Ureter (tissue), 1 donor: ENCODE measurements at places on chromosomes 4 and X.

DNA sequence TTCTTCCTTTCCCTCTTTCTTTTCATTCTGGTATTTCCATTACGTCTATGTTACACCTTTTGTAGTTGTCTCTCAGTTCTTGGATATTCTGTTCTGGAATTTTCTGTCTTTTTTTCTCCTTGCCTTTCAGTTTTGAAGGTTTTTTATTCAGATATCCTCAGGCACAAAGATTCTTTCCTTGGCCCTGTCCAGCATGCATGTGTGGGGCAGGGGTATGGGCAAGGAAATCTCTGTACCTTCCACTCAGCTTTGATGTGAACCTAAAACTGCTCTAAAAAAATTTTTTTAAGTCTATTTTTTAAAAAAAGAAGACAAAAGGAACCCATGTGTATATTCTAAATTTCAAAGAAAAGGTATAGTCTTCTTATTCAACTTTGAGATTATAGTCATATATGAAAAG is 180.5 kb downstream of the SOWAHB start:
- DNase-seq = no peak

GRCh38 chrX:141341341-141341740 is 99.0 kb upstream of the SPANXC start:
- DNase-seq = no peak

- no peak for DNase-seq
Observed at GRCh38 chr4:47530801-47531200, 45.7 kb downstream of the ATP10D start.

DNA sequence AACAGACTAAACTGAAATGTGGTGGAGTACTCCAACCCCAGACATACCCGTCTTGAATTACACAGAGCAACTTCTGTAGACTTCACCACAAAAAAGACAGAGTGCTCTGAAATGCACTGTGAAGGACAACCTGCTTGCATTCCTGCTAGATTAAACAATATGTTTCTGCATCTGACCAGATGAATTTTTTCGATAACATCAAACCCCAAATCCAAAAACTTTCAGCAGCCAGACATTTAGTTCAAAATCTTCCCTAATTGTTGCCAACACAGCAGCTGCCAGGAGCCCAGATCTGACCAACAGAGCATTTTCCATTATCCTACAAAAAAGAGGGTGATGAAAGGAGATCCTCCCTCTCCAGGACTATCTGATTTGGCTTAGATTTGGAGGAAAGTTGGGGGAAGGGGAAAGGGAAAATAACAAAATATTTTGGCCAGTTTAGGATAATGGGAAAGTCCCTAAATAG is 356.5 kb downstream of the PDGFC start:
- no peak for DNase-seq

GRCh38 chr4:53967986-53968385 is 96.4 kb downstream of the CHIC2 start:
- DNase-seq = no peak

DNA sequence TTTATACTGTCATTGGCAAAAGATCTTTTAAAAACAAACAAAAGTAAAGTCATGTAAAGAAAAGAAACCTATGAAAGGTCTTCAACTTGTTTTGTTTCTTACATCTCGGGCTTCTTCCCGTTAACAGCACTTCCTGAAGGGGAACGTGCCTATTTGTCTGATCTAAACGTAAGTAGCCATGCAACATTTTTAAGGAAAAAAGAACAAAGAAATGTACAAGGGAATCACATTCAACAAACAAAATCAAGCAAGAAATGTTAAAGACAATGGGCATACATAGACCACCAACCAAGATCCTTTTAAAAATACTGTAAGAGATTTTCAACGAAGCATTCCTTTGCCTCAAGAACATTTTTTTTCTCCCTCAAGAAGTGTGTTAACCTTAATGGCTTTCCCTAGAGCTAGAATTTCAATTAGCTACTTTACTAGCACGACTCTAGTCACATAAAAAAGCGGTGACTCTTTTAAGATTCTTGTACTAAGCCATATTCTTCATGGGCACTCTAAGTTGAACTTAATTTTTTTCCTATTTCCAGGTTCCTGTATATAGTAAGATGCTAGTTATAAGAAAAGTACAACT is 112.0 kb upstream of the TTC29 start:
- no peak for DNase-seq

- DNase-seq = peak; percentile 62
Observed at GRCh38 chrX:10722851-10723250, 102.5 kb upstream of the MID1 start.

DNA sequence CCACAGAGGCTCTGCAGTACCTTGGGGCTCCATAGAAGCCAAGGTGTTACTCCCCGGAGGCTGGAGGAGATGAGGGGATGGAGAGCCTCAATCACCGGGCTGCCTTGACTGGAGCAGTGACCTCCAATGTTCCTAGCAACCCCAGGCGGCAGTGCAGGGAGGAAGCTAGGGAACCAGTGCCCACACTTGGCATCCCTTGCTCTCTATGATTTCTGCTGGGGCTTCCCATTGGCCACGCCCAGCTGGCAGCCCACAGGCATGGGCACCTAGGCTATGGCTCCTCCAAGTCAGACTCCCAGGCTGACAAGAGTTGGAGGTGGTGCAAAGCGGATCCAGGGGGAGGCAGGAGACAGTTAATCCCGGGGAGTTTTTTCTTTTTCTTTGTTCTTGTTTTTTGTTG is 229.7 kb downstream of the EVC2 start:
- DNase-seq = no peak

GRCh38 chrX:57044245-57044644 is 48.9 kb upstream of the SPIN3 start:
- no peak for DNase-seq

DNA sequence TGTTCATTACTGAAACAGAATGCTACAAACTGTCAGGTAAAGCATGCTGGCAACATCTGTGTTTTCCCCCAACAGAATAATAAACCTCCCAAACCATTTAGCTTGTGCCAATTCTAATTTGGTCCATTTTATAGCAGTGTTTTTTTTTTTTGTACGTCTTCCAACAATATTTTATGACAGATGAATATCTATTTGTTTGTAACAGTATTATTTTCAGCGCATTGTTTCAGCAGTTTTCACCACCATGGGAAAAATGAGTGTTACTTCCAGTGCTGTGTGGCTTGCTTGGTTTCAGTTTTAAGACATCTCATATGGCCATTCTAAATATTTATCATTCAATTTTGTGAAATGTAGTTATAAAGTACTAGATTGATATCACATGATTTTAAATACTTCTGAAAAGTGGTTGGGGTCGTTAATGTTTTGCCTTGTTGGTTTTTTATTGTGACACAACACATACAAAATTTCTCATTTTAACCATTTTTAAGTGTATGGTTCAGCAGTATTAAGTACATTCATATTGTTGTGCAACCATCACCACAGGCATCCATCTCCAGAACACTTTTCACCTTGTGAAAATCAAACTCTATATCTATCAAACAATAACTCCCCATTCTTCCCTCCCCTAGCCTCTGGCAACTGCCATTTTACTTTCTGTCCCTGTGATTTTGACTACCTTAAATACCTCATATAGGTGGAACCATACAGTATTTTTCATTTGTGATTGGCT is 25.6 kb upstream of the TBC1D19 start:
- no peak for DNase-seq

GRCh38 chr4:168634276-168634802 is 137.5 kb downstream of the PALLD start:
- DNase-seq = no peak

DNA sequence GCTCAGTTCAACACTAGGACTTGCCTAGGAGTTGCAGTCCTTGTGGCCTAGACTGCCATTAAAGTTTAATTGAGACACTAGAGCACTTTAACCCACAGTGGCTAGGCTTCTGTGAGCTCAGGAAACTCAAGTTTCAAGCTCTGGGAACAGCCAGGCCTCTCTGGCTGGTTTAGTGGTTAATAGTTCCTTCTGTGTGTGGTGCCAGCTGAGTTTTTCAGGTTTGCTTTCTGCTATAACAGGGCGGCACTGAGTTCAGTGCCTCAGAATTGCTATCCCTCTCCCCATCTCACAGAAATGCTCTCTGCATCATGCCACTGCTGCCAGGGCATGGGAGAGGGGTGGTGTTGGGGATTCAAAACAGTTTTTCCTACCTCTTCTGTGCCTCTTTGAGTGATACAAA is 15.9 kb downstream of the MMAA start:
- DNase-seq = no peak

GRCh38 chrX:153853180-153853901 is 23.0 kb upstream of the PDZD4 start:
- no peak for DNase-seq

DNA sequence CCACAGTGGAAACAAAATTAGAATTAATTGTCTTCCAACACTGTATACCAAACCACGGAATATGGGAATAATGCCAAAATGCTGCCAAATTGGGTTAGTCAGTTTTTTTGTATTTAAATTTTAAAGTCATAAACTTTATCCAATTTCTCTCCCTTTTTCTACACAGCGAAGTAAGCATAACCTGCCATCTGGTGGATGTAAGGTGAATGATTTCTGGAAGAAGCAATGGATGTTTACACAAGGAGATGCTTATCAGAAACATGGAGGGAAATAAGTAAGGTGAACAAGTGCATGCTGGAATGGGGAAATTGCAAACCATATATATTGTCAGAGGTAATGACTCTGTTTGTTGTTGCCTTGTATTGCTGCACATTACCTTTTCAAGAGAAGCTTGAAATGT is 691.9 kb downstream of the TECRL start:
- no peak for DNase-seq

- no peak for DNase-seq
Observed at GRCh38 chr4:54065282-54066087, 1.1 kb upstream of the CHIC2 start.

GRCh38 chr4:1195109-1195671 is 22.8 kb upstream of the SPON2 start:
- DNase-seq = peak; percentile 42

- DNase-seq = no peak
Observed at GRCh38 chr4:84678976-84679744, 96.2 kb downstream of the CDS1 start.

- no peak for DNase-seq
Observed at GRCh38 chrX:55340896-55341433, 76.2 kb upstream of the PAGE3 start.

GRCh38 chr4:120653804-120654573 is 268.5 kb downstream of the PRDM5 start:
- no peak for DNase-seq

GRCh38 chrX:2559124-2559523 is 58.3 kb upstream of the DHRSX start:
- no peak for DNase-seq

GRCh38 chrX:153724252-153725038 is at the start of the genes ABCD1 and BCAP31:
Gene ABCD1 (plus strand): TSS chrX:153724856. CDS start chrX:153725267, 411 bp downstream.
Gene BCAP31 (minus strand): TSS chrX:153724387. CDS start chrX:153723244, 1,143 bp downstream.
- DNase-seq = peak; percentile 91

- DNase-seq = no peak
Observed at GRCh38 chr4:133865612-133866327, 335.8 kb downstream of the PABPC4L start.

DNA sequence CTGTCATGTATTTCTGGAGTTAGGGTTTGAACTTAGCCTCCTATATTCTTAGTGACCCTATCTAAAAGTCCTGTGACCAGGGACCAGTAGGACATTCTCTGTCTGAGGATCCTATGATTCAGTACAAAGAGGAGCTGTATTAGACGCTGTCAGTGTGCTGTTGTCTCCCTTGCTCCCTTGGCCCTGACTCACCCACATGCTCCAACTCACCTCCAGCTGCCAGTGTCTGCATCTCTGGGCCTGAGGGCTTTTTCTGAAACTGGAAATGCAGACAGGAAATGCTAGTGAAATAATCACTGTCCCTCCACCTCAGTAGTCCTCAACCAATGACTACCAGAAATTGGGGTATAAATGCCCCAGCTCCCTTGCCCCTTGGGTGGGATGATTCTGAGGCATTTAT is 535.3 kb upstream of the RPS6KA3 start:
- no peak for DNase-seq

GRCh38 chrX:32788936-32789335 is 422.4 kb downstream of the DMD start:
- no peak for DNase-seq

DNA sequence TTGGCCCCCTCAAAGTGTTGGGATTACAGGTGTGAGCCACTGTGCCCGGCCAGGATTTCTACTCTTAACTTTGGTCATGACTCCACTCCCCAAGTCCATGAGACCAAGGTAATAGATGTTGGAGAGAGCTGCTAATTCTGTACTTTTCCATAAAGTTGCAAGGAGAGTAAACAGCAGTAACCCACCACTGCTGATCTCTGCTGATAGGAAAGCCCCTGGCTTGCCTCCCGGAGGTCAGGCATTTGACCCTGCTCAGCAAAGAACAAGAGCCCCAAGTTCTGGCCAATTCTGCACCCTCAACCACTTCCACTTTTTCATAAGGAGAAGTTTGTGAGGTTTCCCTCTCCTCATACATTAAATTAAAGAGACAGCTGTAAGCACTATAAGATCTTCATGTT is 143.0 kb downstream of the RASL11B start:
- DNase-seq = no peak

DNA sequence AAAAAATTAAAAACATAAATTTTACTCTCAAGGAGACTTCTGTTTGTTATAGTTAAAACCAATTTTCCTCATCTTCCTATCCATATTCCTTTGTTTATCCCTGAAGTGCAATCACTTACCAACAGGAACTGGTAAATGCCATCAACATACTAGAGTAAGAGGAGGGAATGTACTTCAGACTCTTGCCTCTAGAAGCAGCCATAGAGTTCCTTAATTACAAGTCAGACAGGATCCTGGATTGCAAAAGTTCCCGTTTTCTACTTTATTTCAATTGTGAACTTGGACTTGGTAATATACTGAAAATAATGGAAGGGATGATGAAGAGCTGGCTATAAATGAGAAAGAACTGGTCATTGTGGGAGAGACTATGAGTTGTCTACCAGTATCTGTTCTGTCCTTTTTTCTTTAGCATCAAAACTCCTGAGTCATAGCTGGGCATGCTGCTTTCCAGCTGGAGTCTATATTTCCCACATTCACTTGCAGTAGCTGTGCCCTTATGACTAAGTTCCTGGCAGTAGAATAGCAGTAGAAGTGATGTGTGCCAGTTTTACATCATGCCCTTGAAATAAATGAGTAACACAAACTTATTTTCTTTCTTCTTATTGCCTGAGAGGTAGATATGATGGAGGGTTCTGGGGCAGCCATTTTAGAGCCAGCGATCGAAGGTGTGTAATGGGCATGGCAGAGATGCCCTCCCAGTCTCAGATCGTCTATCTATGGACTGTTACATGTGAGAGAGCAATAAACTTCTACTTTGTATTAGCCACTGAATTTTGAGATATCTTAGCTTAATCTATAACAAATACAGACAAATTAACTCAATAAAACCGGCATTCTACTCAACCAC is 26.8 kb upstream of the SPARCL1 start:
- no peak for DNase-seq
